ENCODE measurements at places on chromosomes 1 and 21.

GRCh38 chr1:9455487-9456234 lies 83.6 kb upstream of the SLC25A33 start:
- peak; percentile 68 for DNase-seq

DNA sequence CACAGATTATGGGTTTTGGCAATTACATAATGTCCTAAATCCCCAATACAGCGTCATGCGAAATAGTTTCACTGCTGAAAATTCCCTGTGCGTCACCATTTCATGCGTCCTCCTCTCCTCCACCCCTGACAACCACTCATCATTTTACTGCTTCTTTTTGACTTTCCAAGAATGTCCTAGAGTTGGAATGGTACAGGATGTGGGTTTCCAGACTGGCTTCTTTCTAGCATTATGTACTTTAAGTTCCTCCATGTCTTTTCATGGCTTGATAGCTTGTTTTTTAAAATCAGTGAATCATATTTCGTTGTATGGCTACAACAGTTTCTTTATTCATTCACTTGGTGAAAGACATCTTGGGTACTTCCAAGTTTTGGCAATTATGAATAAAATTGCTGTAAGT lies 7.4 kb downstream of the NBPF3 start:
- DNase-seq, result no peak

DNA sequence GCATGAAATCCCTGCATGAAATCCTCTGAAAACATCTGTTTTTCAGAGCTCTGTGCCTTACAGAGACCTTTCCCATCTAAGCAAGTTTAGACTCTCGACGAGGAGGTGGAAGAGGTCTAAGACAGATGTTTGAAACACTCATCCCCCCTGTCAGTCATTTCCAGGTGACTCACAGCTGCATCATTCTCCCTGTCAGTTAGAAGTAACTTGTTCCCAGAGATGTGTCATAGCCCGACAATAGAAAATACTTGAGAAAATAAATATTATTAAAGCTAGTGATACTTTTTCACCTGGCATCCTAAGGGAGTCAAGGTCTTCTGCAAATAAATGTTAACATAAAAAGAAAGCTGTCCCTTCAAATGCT lies 41.6 kb upstream of the SEC16B start:
- no peak for DNase-seq

DNA sequence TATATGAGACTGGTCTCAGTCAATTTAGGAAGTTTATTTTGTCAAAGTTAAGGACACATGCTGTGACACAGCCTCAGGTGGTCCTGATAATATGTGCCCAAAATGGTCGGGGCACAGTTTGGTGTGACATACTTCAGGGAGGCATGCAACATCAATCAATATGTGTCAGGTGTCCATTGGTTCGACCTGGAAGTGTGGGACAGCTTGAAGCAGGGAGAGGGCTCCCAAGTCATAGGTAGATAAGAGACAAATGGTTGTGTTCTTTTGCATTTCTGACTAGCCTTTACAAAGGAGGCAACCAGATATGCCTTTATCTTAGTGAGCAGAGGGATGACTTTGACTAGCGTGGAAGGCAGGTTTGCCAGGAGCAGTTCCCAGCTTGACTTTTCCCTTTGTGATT lies 4.5 kb upstream of the ERVH48-1 start:
- DNase-seq, result no peak

GRCh38 chr1:3312310-3312897 lies 142.1 kb upstream of the ARHGEF16 start:
- no peak for DNase-seq

DNA sequence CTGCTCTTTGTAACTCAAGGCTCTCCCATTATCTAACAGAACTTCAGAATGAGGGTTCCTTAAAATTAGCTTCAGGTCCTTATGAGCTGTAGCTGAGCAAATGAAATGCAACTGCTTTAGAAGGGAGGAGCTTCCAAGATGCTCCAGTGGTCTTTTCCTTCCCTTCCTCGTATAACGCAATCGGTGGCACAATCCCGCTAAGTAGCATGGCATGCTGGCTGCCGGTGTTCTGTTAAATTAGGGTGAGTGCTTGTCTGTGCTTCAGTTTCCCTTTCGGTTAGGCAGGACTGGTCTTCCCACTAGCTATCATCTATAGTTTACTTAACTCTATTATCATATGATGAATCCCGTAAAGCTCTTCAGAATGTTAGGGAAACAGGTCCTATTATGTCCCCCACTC lies 917 bp downstream of the KIAA0040 start:
- DNase-seq, result no peak

DNA sequence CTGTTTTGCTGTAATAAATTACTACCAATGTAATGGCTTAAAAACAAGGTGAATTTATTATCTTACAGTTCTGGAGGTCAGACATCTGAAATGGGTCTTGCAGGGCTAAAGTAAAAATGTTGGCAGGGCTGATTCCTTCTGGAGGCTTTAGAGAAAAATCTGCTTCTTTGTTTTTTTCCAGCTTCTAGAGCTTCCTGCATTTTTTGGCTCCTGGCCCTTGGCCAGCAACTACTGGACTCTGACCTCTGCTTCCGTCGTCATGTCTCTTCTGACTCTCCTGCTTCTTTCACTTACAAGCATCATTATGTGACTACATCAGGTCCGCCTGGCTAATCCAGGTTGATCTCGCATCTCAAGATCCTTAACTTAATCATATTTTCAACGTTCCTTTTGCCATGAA lies 350.9 kb downstream of the S1PR1 start:
- peak; percentile 42 for DNase-seq

DNA sequence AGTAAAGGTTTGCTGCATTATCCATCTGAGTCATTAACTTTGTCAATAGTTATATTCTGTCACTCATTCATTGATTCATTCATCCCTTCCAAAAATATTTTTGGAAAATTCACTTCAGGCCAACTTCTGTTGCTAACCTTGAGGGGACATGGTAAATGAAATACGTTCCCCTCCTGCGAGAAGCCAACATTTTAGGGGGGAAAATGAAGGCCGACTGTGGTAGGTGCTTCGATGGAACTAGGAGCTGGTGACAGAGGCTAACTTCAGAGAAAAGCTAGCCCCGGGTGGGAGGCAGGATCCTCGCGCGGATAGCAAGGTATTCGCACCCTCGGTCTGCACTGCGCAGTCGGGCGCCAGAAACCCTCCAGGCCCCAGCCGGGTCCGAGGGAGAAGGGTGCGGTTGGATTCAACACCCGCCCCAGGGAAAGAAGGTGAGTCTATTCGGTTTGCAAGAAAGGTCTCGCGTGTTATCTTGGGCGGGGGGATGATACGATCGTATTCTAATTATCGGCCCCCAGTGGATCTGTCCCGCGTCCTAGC lies 646 bp upstream of the RRP15 start:
- DNase-seq, result no peak

GRCh38 chr1:225482421-225482950 lies 54.6 kb upstream of the LBR start:
- no peak for DNase-seq

DNA sequence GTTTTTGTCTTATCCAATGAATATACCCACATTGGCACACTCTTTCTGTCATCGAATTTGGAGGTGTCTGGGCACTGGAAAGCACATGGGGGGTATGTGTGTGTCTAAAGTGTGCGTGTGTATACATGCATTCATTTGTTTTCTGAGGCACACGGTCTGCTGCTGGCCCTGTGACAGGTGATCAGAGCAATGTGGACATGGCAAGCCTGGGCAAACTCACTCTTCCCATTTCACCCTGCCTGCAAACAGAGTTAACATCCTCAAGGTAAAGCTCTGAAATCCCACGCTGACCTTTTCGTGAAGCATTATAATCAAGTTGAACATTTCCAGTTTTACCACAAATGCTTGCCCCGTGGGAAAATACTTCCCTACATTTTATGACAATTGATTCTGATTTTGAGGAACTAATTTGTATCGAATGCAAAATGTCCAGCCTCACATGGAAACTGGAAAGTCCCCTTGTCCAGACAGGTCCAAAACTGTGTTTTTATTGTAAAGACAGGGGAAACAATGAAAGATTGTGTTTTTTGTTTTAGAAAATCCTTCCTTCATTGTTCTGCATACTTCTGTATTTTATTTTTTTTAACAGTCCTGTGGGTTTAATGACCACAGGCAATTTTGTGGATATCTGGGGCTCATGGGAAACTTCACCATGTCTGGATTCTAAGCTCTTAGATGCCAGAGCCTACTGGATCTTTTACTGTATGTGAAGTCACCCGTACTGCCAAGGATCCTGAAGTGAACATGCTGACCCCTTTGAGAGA lies 160.9 kb downstream of the PBX1 start:
- no peak for DNase-seq

- DNase-seq, result no peak
Measured at GRCh38 chr1:1975535-1975934, 28.1 kb downstream of the CFAP74 start.

GRCh38 chr1:171744986-171745385 lies 3.1 kb upstream of the VAMP4 start:
- DNase-seq, result no peak

DNA sequence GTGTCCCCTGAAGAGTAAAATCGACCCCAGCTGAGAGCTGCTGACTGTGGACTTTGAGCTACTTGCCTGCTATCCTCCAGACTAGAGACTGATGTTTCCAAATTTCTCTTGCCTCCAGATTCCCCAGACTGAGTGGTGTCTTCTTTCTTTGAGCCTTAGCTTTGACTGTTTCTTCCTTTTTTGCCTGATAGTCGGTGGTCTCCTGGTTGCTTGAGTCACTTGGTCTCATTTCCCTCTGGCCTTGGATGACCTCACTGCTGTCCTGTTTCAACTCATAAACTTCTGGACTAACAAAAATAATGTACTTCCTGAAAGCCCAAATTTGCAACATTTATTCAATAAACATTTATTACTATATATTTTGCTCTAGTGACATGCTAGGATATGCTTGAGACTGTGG lies 52.9 kb upstream of the DIPK1A start:
- no peak for DNase-seq

DNA sequence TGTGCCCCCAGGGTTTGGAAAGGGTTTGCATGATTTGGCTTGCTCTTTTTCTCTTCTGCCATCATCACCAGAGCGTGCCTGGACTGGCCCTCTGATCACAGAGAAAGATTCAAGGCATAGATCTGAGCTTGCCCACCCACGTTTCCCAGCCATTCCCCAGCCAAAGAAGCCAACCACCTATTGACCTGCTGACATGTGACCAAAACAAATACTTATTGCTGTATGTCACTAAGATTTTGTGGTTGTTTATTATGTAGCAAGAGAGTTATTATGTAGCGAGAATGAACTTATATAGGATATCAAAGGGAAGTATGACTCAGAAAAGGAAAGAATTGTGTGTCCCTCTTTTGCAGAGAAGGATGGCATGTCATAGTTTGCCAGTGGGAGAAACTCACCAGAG lies 59.9 kb downstream of the UBE2U start:
- DNase-seq, result no peak

GRCh38 chr1:21344098-21344749 lies 54.0 kb upstream of the ECE1 start:
- DNase-seq, result no peak

- DNase-seq, result no peak
Measured at GRCh38 chr21:36608041-36608896, 90.6 kb upstream of the SIM2 start.

- no peak for DNase-seq
Measured at GRCh38 chr1:50531601-50532000, 108.4 kb upstream of the DMRTA2 start.

GRCh38 chr1:159177272-159177907 lies 6.0 kb downstream of the CADM3 start:
- peak; percentile 39 for DNase-seq

DNA sequence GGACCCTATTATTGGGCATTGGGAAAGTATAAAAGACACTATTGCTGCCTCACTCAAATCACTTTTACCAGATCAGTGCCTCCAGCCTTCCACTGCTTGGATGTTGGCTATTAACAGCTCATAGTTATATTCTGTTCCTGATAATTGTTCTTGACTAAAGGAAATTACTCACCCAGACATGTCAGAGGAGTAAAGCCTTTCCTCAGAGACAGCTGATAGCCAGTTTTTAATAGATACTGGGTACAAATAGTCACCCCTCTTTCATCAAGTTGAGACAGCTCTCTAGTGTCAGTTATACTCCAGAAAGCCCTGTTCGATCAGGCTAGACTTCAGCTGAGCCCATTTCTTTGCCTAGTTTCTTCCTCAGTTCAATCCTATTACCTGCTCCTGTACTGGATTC lies 876.1 kb upstream of the B3GALT2 start:
- DNase-seq, result no peak

DNA sequence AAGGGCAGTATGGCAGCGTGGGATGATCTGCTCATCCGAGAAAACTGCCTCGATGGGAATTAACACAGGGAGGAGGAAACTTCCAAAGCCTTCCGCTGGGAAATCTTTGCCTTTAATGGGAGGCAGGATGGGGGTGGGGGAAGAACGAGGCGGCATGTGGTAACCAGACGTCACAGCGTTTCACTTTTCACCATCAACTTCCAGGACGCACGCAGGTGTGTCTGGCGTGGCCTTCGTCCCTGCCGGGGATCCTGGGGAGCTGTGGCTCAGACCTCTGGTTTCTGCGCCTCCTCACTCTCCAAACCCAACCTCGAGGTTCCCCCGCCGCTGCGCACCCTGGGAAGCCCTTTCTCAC lies 282 bp downstream of the RSPH1 start:
- DNase-seq, result no peak

GRCh38 chr1:11654939-11655808 lies 497 bp downstream of the FBXO44 start:
- DNase-seq, result no peak

- DNase-seq, result no peak
Measured at GRCh38 chr1:161074676-161075368, 5.1 kb upstream of the ARHGAP30 start.

- DNase-seq, result peak; percentile 69
Measured at GRCh38 chr1:201376464-201377374, 761 bp downstream of the TNNT2 start.

GRCh38 chr1:48006264-48006663 lies 9.1 kb upstream of the TRABD2B start:
- no peak for DNase-seq

DNA sequence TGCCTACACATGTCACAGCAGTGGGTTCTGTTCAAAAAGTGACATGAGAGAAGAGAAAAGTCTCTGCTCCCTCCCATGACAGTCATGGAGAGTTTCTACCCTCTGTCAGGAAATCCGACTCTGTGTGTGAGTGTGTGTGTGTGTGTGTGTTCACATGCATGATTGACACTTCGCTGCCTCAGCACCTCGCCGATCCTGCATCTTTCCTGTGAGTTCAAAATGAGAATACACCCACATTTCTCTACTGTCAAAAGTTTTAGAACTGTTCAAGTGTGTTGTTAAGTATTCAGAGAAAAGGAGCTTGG lies 46.2 kb upstream of the COX20 start:
- DNase-seq, result peak; percentile 15

DNA sequence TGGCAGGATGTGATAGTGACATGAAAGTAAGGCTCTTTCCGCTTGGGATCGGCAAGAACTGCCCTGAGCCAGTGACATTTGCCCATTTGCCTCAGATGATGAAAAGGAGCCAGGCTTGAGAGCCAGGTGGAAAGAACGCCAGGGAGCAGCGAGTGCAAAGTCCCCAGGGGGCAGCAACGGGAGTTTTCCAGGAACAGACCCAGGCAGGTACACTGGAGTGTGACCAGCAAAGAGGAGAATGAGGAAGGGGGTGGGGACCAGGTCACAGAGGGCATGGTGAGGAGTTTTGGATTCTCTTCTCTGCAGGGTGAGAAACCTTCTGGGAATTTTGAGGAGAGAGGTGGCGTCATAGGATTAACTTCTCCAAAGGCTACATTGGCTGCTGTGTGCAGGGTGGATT lies 10.8 kb upstream of the ETS2 start:
- no peak for DNase-seq

All from right kidney (tissue), 9 donors.